ENCODE measurements at places on chromosomes 1 and 21.

GRCh38 chr1:107526524-107527198 is 385.8 kb downstream of the NTNG1 start:
- no peak overlapping the region for H3K27ac ChIP-seq
- no peaks in the 10 kb centered on the region for H3K4me1 ChIP-seq
- DNase-seq: no peak

- H3K27me3 ChIP-seq: no peaks in the 10 kb centered on the region
- H3K4me1 ChIP-seq: peaks cover 2% of the 10 kb centered on the region
- no peak overlapping the region for H3K4me3 ChIP-seq
- H3K27ac ChIP-seq: no peak overlapping the region
- DNase-seq: no peak
Observed at GRCh38 chr1:59404796-59405195, 107.9 kb downstream of the FGGY start.

- H3K4me1 ChIP-seq: no peaks in the 10 kb centered on the region
- H3K27ac ChIP-seq: no peak overlapping the region
- no peak overlapping the region for H3K4me3 ChIP-seq
- DNase-seq: no peak
- no peaks in the 10 kb centered on the region for H3K36me3 ChIP-seq
Observed at GRCh38 chr1:54581621-54582035, 33.6 kb downstream of the ACOT11 start.

- no peaks in the 10 kb centered on the region for H3K27me3 ChIP-seq
- no peak for DNase-seq
- peaks cover 27% of the 10 kb centered on the region for H3K4me1 ChIP-seq
- H3K27ac ChIP-seq: peak overlapping the region; percentile 88
- no peaks in the 10 kb centered on the region for H3K36me3 ChIP-seq
Observed at GRCh38 chr1:2197707-2198165, 3.2 kb upstream of the FAAP20 start.

DNA sequence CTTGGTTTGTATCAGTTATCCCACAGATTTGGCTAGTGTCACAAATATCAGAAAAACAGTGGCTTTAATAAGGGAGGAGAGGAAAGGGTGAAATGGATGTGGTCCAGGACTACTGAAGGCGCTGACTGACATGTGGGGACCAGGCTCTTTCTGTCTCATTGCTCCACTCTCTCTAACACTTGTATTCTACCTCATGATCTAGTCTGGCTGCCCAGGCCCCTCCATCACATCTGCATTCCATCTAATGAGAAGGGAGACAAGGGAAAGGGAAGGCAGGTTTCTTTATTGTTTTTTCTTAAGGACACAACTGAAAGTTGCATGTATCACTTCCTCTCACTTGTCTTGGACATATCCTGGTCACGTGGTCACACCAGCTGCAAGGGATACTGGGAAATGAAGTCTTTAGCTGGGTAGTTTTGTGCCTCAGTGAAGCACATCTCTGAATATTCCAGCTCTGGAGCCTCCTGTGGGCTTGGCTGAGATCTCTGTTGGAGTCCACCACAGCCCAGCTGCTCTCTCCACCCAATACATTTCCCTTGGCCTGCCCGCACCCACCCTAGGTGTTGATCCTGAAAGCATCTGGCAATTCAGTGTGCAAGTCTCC is 42.0 kb upstream of the PADI2 start:
- peak; percentile 10 for DNase-seq
- no peak overlapping the region for H3K27ac ChIP-seq
- H3K4me1 ChIP-seq: no peaks in the 10 kb centered on the region
- peaks cover 2% of the 10 kb centered on the region for H3K36me3 ChIP-seq
- no peak overlapping the region for H3K4me3 ChIP-seq
- peaks cover 2% of the 10 kb centered on the region for H3K27me3 ChIP-seq

GRCh38 chr1:163657719-163658118 is 336.0 kb downstream of the NUF2 start:
- H3K27me3 ChIP-seq: peaks cover 2% of the 10 kb centered on the region
- DNase-seq: no peak
- no peak overlapping the region for H3K4me3 ChIP-seq
- H3K36me3 ChIP-seq: no peaks in the 10 kb centered on the region
- H3K27ac ChIP-seq: no peak overlapping the region

GRCh38 chr1:180168786-180169639 is 14.3 kb downstream of the QSOX1 start:
- DNase-seq: peak; percentile 54
- H3K36me3 ChIP-seq: no peaks in the 10 kb centered on the region
- H3K4me3 ChIP-seq: no peak overlapping the region

DNA sequence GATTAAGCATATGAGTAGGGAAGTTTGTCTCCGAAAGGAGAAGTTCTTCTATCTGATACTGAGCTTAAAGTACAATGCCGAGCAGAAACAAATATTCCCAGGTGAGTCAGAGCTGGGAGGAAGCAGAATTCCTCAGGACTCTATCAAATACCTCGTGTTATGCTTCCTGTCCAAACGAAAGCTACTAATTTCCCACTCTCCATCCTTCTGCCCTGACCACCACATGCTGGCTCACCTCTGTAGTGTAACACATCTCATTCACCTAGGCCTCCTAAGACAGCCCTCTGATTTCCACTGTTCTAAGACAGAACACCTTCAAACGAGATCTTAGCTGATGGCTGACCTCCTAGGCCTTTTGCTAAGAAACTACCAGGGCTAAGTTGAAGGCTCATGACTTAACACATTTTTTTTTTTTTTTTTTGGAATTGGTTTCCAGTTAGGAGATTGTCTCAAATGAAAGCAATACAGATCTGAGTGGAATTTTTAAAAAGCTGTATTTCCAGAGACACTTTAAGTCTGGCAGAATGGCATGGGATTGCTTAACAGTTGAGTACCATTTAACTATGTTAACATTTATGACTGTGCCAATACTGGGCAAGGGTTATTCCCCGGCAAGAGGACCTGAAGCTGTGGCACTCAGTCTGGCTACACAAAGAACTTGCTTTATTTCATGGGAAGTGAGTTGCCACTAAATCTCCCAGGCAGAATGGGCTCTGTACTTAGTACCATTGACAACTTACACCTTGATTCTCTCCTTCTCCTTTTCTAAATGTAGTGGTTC is 583.4 kb downstream of the DPYD start:
- H3K4me1 ChIP-seq: no peaks in the 10 kb centered on the region
- H3K27ac ChIP-seq: no peak overlapping the region

DNA sequence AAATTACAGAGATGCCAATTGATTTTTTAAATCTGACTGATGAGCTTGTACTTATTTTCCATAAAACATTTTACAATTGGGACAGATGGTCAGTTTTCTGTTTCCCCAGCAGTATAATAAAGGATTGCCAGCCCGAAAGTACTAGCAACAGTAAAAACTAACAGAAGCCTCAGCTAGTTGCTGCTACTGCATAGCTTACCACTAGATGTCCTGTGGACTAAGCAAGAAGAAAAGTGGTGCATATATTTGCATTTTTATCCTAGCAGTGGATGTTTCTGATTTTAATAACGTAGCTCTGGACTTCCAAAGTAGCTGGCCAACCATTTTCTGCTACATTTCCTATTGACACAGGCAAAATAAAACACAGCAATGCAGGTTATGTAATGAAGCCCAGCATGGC is 241.5 kb downstream of the BARHL2 start:
- no peaks in the 10 kb centered on the region for H3K36me3 ChIP-seq
- H3K27me3 ChIP-seq: peaks cover 2% of the 10 kb centered on the region
- H3K27ac ChIP-seq: no peak overlapping the region
- DNase-seq: no peak
- no peaks in the 10 kb centered on the region for H3K4me1 ChIP-seq

DNA sequence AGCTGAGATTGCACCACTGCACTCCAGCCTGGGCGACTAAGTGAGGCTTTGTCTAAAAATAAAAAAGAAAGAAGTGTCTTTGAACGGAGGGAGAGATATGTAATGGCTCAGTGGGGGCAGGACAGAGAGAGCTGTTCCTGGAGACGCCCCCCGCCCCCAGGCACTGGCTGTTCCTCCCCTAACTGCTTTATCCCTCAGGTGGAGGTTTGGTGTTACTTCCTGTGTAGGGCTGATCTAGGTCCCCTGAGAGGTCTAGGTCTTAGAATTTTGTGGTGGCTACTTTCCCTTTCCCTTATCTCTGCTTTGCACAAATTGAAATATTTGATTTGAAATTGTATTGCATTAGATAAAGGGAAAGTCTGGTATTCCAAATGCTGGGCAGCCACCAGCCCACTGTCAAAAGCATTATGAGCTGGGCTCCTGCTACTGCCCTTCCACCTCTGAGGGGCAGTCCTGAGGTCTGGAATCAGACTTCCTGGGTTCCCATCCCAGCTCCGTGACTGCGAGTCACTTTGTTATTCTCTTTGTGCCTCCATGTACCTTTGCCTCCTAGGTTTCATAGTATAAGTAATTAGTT is 134.8 kb upstream of the KIF26B start:
- peaks cover 13% of the 10 kb centered on the region for H3K4me1 ChIP-seq
- H3K27me3 ChIP-seq: no peaks in the 10 kb centered on the region
- no peak overlapping the region for H3K27ac ChIP-seq

- no peak for DNase-seq
- H3K36me3 ChIP-seq: no peaks in the 10 kb centered on the region
- no peak overlapping the region for H3K27ac ChIP-seq
- no peak overlapping the region for H3K4me3 ChIP-seq
Observed at GRCh38 chr1:201793306-201793925, 35.5 kb upstream of the IPO9 start.
